K562 (cell line): ENCODE measurements at places on chromosomes 5 and 9. TPM values are rescaled to one million over a fixed set of nuclear protein-coding genes. Genes with fewer than 3 reads are reported as not detected.

Gene ACTBL2
- not detected in 2 replicates for polyA plus RNA-seq

Gene TAF11L5
- polyA plus RNA-seq: 0.20 TPM in 1 of 2 replicates, not detected in the other

Gene TAF11L10
- 0.20 TPM in 1 of 2 replicates, not detected in the other for polyA plus RNA-seq

Gene MYMK
- not detected in 2 replicates for polyA plus RNA-seq

Gene SAPCD2
- polyA plus RNA-seq: 56.5 and 67.8 TPM in 2 replicates

Gene ZNF474
- 0.13 and 0.21 TPM in 2 replicates for polyA plus RNA-seq

Gene TOR4A
- polyA plus RNA-seq: 23.9 and 27.3 TPM in 2 replicates

Gene IFNA4
- polyA plus RNA-seq: not detected in 2 replicates

Gene ORM2
- polyA plus RNA-seq: not detected in 2 replicates

Gene FOXD4L5
- polyA plus RNA-seq: not detected in 2 replicates

Gene FCN2
- polyA plus RNA-seq: not detected in 2 replicates

Gene SMIM23
- not detected in 2 replicates for polyA plus RNA-seq

Gene RAD1
- polyA plus RNA-seq: 54.4 and 69.3 TPM in 2 replicates

Gene PCDHB13
- not detected in 2 replicates for polyA plus RNA-seq

Gene SPATA31C1
- polyA plus RNA-seq: 0.13 TPM in 1 of 2 replicates, not detected in the other

Gene SLC4A9
- not detected in 2 replicates for polyA plus RNA-seq

Gene SPAAR
- polyA plus RNA-seq: not detected in 2 replicates

DNA sequence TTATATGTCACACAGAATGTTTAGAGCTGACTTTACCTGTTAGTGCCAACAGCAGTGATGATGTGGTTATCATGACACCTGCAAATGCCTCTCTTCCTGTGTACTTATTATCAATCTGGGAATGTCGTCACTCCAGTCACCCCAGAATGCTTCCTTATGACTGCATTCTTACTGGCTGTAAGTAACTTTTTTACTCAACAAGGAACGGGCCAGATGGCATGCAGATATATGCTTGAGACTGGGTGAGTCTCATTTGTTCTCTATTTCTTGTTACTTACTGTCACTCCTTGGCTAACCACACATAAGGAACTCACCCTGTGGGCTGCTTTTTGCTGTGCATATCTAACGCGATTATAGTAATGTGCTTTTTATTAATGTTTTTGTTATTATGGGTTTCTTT, 385.5 kb upstream of the MEF2C start:
- no peak for DNase-seq

DNA sequence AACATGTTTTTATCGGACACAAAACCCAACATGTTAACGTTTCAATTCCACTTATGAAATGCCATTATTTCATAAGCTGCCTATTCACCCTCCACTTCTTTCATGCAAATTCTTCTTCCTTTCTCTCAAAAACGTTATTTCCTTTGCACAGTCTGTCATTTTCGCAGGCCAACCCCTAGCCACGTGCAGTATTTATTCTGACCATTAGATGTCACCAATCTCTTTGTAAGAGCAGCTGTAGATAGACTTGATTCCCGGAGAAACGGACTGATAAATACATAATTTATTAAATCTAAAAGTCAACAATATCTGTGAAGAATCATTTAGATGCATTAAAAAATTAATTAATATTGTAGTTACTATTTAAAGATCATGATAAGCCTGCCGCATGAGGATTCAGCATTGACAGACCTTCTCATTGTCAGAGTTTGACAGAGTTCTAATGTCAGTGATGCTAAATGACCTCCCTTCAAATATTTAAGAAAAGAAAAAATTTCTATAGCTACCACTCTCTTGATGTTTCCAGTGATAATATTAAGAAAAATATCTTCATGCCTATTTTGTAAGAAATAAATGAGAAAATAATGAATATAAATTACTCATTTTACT, 933.6 kb downstream of the CDH12 start:
- peak; percentile 18 for DNase-seq

DNA sequence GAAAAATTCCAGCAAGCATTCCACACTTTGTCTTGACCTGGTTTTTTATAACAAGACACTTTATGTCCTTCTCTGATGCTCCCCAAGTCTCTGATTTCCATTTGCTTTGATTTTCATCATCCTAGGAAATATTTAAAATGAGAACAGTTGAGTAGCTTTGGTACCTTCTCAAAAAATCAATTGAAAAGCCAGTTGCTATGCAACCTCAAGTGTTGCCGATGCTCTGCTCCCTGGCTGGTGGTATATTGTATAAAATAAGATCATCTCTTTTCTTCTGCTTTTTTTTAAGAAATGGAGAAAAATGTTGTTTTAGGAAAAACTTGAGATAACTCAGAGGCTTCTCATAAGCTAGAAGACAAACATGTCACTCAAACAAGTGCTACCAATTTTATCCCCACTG, 109.7 kb downstream of the ZNF354C start:
- DNase-seq: no peak

GRCh38 chr5:38420246-38420645, 136.2 kb downstream of the LIFR start:
- no peak for DNase-seq

GRCh38 chr9:86321373-86321772, 32.8 kb downstream of the TUT7 start:
- DNase-seq: no peak

DNA sequence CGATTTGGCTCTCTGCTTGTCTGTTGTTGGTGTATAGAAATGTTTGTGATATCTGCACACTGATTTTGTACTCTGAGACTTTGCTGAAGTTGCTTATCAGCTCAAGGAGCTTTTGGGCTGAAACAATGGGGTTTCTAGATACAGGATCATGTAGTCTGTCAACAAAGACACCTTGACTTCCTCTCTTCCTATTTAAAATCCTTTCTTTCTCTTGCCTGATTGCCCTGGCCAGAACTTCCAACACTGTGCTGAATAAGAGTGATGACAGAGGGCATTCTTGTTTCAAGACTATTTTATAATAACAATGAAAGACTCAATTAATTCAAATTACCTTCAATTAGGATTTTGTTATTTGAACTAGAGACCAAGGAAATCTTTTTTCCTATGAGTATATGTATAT, 692.5 kb downstream of the PRR16 start:
- DNase-seq: no peak

GRCh38 chr9:127779136-127779981, 893 bp upstream of the SH2D3C start:
- DNase-seq: no peak

GRCh38 chr5:136732751-136733150, 367.4 kb upstream of the TRPC7 start:
- no peak for DNase-seq

GRCh38 chr9:79325501-79325900, 246.3 kb upstream of the TLE4 start:
- no peak for DNase-seq

DNA sequence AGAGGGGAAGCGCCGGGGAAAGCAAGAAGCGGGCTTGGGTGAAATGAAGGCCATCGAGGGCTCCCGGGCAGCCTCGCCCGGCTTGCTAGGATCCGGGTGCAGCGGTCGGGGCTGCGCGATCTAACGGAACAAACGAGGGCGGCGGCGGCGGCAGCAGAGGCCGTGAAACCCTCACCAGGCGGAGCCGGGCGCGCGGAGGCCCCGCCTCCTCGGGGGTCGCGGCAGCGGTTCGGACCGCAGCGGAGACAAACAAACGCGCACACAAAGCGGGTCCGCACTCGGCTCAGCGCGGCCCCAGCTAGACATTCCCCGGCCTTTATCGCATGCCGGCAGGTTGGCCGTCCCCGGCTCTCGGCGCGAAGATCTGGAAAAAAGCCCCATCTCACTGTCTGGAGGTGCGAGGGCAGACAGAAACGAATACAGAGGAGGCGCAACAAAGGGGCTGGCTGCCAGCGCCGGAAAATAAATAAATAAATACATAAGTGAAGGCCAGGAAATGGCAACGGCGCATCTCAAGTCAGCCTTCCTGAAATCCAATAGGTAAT, 10.5 kb upstream of the TRIM36 start:
- no peak for DNase-seq

- peak; percentile 56 for DNase-seq
Observed at GRCh38 chr9:105646879-105647594, 15.2 kb upstream of the TAL2 start.

- no peak for DNase-seq
Observed at GRCh38 chr5:151772846-151773561, 1.2 kb downstream of the G3BP1 start.

GRCh38 chr9:126470241-126470993, 143.3 kb upstream of the LMX1B start:
- no peak for DNase-seq

DNA sequence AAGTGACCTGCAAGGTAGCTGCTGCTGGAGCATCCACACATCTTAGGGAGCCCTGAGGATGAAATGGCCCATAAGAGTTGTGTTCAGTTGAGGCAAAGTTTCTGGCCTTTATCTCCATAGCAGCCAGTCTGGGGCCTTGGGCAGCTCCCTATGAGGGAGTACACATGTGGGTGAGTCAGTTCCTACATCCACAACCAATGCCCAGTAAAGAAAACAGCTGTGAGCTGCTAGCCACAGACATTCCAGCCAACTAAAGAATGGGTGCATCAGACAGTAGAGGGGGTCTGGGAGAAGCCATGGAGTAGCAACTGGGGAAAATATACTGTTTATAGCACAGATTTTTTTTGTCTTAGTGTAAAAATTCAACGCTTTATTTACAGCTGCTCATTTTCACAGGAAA, 720.7 kb downstream of the TLE1 start:
- no peak for DNase-seq

- no peak for DNase-seq
Observed at GRCh38 chr9:105637787-105638395, 24.4 kb upstream of the TAL2 start.

GRCh38 chr5:16009256-16009655, 170.3 kb downstream of the MARCHF11 start:
- DNase-seq: no peak

- DNase-seq: peak; percentile 84
Observed at GRCh38 chr9:123343443-123344191, 12.4 kb upstream of the CRB2 start.

DNA sequence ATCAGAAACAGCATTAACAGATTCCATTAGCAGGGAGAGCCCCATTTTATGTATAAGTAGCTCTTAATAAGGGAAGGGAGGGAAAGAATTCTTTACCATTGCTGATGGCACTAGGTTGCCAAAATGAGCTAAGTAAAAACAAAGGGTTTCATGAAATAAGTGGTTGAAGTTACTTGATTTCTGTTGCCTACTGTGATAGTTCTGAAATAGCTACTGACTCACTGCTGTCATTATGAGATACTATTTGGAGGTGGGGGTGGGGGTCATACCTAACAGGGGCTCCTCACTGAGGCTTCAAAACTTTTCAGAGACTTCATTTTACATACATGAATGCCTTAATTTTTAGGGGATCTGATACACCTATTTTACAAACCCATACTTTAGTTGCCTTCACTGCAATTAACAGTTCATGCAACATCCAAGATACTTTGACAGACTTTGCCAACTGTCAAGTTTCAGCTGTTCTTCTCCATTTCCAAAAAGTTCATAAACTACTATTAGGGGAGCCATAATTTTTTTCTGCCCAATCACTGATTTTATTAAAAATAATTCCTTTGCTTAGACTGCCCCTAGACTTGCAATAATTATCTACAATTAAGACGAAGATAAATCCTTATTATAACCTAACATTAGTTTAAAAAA, 4.6 kb downstream of the HOMER1 start:
- DNase-seq: no peak

DNA sequence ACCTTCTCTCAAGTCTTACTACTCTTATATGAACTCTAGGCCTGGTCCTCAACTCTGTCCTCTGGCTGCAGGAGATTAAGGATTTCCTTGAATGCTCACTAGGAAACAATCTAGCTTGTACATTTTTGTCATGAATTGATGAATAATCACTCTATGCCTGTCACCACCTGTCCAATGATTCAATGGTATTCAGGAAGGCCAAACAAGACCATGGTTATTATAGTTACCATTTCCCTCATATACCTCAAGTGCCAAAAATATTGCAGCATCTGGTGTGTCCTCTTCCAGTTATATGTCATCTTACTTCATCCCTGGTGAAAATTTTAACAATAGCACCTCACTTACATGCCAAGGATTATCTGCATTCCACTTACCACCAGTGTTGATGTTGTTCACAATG, 179.0 kb upstream of the MOCS2 start:
- no peak for DNase-seq

DNA sequence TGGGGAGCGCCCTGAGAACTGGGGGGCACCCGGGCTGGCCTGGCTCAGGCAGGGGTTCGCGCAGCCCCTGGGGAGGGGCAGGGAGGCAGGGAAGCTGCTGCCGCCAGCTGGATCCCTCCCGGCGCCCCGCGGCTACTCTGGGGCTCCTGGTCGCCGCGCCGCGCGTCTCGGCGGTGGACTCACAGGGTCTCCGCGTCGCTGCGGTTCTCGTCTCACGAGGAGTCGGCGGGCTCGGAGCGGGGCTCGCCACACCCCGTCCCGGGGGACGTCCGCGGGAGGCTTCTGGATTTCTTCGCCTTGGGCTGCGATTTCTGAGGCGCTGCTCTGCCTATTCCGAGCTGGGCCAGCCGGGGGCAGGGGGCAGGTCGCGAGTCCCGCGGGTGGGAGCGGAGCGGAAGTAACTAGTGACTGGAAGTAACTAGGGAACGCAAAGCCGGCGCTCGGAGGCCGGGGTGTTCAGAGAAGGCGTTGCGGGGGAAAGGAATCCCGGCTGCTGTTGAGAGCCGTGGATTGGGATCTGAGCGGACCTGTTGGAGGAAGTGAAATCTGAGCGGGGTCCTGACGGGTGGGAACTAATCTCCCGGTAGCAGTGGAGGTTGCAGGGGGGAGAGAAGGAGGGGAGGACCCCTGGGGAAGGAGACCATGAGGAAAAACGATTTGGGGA, 511 bp downstream of the CYSTM1 start:
- DNase-seq: peak; percentile 67

- no peak for DNase-seq
Observed at GRCh38 chr5:44868541-44868940, 59.8 kb downstream of the MRPS30 start.

DNA sequence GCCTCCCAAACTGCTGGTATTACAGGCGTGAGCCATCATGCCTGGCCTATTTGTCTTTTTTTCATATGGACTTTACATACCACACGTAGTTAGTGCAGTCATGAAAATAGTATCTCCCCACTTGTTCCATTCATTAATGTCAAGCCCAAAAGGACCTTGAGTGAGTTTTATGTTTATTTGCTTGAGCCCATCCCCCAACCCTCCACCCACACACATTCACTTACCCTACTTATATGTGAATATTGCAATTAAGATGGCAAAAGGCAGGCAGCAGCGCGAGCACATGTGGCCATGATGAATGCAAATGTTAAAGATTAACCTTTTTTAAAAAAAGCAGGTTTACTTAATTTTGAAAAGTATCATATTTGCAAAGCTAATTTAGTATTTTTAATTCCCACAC, 24.9 kb upstream of the PIK3R1 start:
- DNase-seq: no peak

- DNase-seq: no peak
Observed at GRCh38 chr9:75081632-75082031, 6.3 kb downstream of the NMRK1 start.
